ENCODE measurements at places on chromosomes 11 and 22.

DNA sequence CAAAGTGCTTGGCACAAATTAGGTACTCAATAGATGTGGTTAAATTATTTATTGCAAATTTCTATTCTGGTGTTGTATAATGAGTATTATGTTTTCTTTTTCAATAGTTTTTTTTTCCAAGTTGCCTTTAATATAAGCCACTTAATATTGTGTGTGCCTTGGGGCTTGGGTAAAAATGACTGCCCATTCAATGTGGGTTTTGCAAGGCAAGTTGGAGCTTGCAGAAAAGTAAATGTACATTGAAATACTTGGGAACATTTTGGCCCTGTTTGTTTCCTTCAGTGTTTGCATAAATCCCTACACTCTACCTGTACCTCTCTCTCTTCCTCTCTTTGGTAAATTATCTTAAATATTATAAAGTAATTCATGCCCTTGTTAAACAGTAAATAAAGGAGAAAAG is 2.1 kb upstream of the CCDC81 start:
- no peak for DNase-seq

DNA sequence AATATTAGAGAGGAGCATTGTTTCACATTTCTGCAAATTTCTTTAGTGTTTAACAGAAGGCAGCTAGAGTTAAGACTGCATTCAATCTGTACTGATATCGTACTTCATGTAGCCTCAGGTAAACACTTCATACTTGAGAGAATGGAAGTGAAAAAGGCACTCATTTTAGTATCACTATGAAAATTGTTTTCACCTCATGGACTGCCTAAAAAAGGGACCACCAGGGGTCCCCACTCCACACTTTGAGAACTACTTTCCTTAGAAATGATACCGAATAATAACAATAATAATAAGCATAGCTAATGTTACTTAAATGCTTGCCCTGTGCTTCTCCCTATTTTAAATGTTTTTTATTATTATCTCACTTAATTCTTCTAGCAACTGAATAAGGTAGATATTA is 95.1 kb downstream of the BLID start:
- no peak for DNase-seq

- no peak for DNase-seq
Observed at GRCh38 chr11:8218840-8219239, 44.8 kb downstream of the LMO1 start.

- no peak for DNase-seq
Observed at GRCh38 chr11:70899616-70900015, 352.8 kb downstream of the SHANK2 start.

GRCh38 chr22:44597616-44598015 is 99.6 kb upstream of the RTL6 start:
- no peak for DNase-seq

GRCh38 chr11:5242933-5243815 is 6.5 kb downstream of the HBG1 start:
- no peak for DNase-seq

GRCh38 chr11:102626676-102627075 is 1.5 kb upstream of the MMP20 start:
- DNase-seq, result no peak

Data from MV-4-11 (cell line).